ENCODE measurements at places on chromosomes 16 and 17.

DNA sequence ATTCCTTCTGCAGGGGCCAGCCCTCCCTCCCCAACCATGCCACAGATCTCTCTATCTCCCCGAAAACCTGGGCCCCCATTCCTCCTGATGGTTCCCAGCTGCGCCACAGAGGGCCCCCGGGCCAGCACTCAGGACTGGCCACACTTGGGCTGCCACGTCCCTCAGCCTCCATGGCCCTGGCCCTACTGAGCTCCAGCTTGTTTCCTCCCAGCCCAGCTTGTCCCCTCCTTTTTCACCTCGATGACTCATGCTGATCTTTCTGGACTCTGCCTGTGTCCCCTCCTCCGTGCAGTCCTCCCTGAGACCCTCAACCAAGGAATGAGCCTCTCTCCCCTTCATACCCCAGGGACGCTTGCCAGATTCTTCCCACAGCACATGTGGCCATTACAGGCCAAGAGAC, 10.9 kb upstream of the FAM83G start:
- no peak for DNase-seq

DNA sequence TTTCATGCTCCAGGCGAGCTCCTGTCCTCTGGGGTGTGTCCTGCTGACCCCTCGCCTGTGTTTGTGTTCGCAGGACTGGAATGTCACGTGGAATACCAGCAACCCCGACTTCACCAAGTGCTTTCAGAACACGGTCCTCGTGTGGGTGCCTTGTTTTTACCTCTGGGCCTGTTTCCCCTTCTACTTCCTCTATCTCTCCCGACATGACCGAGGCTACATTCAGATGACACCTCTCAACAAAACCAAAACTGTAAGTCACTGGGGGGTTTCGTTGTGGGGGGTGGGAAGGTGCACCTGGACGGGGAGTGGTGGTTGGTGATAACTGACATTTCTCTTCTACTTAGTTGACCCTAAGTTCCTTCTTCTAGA, 58.3 kb downstream of the ABCC1 start:
- no peak for DNase-seq

- DNase-seq = no peak
These were observed 1.7 kb upstream of the BRCA1 start for GRCh38 chr17:43126911-43127290.

- peak; percentile 38 for DNase-seq
These were observed 23.7 kb upstream of the CYLD start for GRCh38 chr16:50718061-50718760.

- peak; percentile 57 for DNase-seq
These were observed 396 bp upstream of the HOXB7 start for GRCh38 chr17:48611213-48611612.

- no peak for DNase-seq
These were observed 40.8 kb downstream of the SCNN1G start for GRCh38 chr16:23223368-23223767.

DNA sequence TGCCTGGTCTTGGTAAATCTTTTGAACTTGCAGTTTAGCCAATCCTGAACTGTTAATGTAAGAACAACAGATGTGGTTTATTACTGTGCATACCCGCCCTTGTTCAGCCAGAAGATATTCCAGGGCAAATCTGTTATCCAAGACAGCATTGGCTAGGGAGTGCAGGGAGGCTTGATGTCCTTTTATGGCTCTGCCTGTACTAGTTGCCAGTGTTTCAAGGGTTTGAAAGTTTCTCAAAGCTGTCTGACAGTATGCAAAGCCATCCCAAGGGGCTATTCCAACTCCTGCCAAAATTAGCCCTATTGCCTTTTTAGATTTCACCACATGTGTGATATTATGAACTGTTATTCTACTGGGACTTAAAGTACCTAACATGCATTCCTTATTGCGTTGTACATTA, 30.1 kb downstream of the LCMT1 start:
- no peak for DNase-seq

- no peak for DNase-seq
These were observed 1.3 kb downstream of the DHX58 start for GRCh38 chr17:42111265-42111636.

GRCh38 chr17:59436900-59437299, 105.4 kb downstream of the YPEL2 start:
- DNase-seq = no peak

- no peak for DNase-seq
These were observed 7.5 kb downstream of the IFI35 start for GRCh38 chr17:43014020-43014648.

DNA sequence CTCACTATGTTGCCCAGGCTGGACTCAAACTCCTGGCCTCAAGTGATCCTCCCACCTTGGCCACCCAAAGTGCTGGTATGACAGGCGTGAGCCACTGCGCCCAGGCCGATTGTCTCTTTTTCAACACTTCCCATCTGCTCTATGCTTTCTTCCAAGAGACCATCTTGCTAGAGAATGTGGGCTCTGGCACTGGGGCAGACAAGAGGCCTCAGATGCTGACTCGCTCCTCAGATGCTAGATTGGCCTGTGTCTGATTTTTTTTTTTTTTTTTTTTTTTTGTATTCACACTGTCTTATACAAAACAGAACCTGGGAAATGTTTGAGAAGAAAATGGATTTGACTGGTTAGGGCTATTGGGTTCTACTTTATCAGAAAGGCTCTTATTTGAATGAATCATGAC, 58.2 kb downstream of the CYB5D2 start:
- no peak for DNase-seq

- no peak for DNase-seq
These were observed 54.4 kb upstream of the YPEL2 start for GRCh38 chr17:59277031-59277430.

GRCh38 chr16:27436065-27436464, 34.1 kb downstream of the IL21R start:
- DNase-seq = no peak

GRCh38 chr16:66798161-66798560, 3.2 kb downstream of the TERB1 start:
- DNase-seq = peak; percentile 24

- DNase-seq = peak; percentile 32
These were observed at the start of gene EME2 for GRCh38 chr16:1772362-1772907. Gene EME2, plus strand, starts transcription at chr16:1772810. Its CDS starts 418 bp downstream, at chr16:1773228.

GRCh38 chr16:78396046-78396445, 296.6 kb downstream of the WWOX start:
- no peak for DNase-seq

DNA sequence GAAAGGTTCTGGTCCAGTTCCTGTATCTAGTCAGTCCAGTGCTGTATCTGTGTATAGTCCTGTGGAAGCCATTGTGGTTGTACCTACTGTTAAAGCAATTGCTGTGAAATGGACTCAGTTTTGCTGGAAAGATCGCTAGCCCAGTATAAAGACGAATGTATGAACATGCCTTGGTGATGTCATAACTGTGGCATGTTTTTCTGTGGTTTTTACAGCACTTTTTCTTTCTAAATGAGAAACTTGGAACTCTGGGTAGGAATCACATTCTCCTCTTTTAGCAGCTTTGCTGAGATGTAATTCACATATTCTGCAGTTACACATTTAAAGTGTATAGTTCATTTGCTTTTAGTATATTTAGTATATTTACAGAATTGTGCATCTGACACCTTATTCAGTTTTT, 58.1 kb downstream of the MAP2K4 start:
- DNase-seq = peak; percentile 85

DNA sequence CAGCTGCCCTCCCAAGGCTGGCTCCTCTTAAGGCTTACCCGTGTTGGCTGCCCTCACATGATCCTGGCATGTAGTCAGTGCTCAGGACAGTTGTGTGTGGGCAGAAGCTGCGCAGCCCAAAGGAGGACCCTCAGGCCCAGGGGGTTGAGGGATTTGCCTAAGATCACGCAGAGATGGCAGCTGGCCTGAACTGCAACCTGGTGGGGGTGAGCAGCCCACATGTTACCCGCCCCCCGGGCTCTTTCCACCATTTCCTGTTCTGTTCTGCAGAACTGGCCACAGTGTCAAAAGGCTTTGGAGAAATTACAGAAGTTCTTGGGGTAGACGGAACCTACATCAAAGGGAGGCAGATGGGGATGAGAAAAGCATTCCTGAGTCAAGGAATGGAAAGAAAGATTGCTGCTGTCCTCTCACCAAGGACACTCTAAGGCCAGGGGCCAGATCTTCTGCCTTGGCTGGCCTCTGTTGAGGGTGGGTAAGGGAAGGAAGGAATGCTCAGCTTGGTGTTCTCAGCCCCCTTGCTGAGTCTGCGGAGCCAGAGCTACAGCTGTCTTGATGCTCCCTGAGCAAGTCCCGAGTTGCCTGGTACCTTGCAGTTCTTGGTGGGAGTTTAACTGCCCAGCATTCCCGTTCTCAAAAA, 53.0 kb downstream of the EPN2 start:
- peak; percentile 57 for DNase-seq

- no peak for DNase-seq
These were observed 15.2 kb downstream of the GSG1L2 start for GRCh38 chr17:9806699-9807098.

DNA sequence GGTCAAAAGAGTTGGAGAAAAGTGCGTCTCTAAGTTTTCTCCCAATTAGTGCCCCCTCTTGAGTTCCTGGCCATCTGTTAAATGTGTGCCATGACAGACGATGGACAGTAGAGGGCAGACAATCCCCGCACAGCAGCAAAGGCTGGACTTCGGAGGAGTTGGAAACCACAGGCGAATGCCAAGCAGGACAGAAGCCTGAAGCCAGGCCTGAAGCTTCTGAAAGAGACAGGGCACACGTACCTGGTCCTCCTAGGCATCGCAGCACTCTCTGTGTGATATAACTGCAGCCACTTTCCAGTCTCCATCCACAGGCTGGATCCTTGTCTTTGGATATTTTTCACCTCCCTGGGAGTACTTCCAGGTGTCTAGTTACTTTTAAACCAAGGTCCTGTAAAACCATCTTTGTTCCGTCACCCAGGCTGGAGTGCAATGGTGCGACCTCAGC, 14.5 kb downstream of the C17orf100 start:
- DNase-seq = peak; percentile 74

GRCh38 chr17:55533608-55534007, 22.4 kb upstream of the SMIM36 start:
- peak; percentile 24 for DNase-seq

All from amniotic epithelial cell (primary cell).